ENCODE measurements at places on chromosomes 4 and X. TPM values are rescaled to one million over a fixed set of nuclear protein-coding genes. Genes with fewer than 3 reads are reported as not detected.

CT45A2 gene
- total RNA-seq, result not detected

MAGEE1 gene
- total RNA-seq, result 4.2 TPM

P2RY4 gene
- total RNA-seq, result 0.65 TPM

GRCh38 chrX:136866337-136867095 is 14.0 kb downstream of the RBMX start:
- no peak for DNase-seq
- no peak overlapping the region for H3K4me3 ChIP-seq
- H3K36me3 ChIP-seq, result peaks cover 37% of the 10 kb centered on the region
- H3K27ac ChIP-seq, result no peak overlapping the region

DNA sequence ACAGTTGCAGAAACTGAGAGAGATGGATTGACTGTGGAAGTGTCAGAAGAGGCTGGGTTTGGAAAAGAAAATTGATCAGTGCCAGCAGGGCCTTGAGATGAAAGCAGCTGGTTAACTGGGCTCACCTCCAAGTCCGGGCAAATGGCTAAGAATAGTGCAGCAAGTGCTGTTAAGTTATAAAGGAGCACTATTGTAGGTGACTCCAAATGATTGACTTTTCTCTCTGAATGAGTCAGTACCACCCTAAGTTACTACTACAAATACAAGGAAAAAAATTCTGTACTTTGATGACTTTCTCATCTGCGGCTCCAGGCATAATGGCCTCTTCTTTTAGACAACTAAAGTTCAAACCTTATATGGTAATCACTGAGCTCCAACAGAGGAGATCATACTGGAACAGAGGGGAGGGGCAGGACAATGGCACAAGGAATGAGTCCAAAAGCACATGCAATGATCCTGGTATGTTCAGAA is 733.4 kb upstream of the INTU start:
- no peak overlapping the region for H3K4me3 ChIP-seq
- no peaks in the 10 kb centered on the region for H3K4me1 ChIP-seq
- no peak overlapping the region for H3K27ac ChIP-seq
- no peaks in the 10 kb centered on the region for H3K36me3 ChIP-seq
- no peak for DNase-seq

DNA sequence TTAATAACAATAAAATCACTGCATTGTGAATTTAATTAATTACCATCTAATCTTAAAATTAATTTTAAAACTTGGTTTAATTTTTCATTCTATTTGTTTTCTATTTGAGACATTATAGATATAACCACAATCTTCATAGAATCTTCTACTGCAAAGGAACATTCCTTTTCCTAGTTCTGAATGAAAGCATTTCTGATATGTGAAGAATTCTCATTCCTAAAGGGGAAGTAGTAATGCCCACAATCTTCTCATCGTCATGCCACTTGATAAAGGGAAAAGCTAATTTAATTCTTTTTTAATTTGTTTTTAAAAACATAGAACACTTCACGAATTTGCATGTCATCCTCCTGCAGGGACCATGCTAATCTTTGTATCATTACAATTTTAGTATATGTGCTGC is 23.7 kb downstream of the MGARP start:
- H3K4me1 ChIP-seq, result no peaks in the 10 kb centered on the region
- no peak for DNase-seq
- no peak overlapping the region for H3K4me3 ChIP-seq

DNA sequence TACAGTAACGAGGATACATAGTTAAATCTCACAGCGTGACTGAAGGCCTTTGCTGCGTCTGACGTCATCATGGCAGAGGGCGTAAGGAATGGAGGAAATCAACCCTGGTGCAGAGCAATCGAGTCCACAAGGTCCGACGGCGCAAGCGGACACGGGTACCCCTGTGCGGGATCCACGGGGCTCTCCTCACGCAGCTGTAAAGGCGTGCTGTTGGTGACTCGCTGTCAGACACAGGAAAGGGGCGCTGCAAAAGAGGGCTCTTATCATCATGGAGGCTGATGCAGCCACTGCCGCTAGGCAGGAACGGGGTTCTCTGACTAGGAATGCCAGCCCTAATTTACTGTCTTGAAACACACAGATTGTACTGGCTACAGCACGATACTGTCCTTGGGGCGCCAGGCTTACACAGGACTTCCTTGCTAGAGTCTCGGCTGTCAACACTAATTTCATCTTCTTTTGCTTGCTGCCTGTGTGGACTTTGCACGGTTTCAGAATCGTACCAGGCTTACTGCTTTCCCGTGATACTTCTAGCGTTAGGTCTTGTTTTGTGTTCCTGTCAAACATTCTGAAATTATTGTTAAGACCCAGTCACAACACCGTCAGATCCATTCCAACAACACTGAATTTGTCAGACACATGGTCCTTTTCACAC is 13.6 kb downstream of the RNF212 start:
- H3K36me3 ChIP-seq, result no peaks in the 10 kb centered on the region
- H3K27me3 ChIP-seq, result peaks cover 9% of the 10 kb centered on the region
- no peak overlapping the region for H3K4me3 ChIP-seq
- DNase-seq, result no peak
- no peaks in the 10 kb centered on the region for H3K4me1 ChIP-seq

Measured in PC-9 (cell line).